Lung (tissue), 17 donors: ENCODE measurements at places on chromosomes 4 and X.

- DNase-seq = peak; percentile 29
These were observed 2.1 kb downstream of the HMGB2 start for GRCh38 chr4:173332021-173332487.

DNA sequence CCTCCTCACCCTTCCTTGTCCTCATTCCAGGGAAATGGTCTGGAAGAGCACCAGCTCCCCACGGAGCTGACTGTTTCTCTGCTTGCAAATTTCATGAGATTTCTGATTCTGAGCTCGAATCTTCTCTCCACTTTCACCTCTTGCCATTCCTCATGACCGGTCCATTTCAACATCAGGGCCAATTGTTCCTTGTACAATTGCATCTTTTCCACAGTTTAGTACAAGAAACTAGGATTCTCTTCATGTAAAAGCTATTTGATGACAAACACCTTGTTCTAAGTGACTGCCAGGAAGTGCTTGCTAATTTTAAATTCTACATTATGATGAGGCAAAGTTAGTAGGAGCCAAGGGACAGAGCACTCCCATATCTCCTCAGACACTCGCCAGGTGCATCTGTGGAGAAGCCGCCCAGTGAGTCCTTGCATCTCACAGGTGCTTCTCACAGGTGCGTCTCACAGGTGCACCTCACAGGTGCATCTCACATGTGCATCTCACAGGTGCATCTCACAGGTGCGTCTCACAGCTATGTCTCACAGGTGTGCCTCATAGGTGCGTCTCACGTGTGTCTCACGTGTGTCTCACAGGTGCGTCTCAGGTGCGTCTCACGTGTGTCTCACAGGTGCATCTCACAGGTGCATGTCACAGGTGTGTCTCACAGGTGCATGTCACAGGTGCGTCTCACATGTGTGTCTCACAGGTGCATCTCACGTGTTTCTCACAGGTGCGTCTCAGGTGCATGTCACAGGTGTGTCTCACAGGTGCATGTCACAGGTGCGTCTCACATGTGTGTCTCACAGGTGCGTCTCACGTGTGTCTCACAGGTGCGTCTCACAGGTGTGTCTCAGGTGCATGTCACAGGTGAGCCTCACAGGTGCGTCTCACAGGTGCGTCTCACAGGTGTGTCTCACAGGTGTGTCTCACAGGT lies 3.0 kb upstream of the PDE6B start:
- DNase-seq = peak; percentile 38

DNA sequence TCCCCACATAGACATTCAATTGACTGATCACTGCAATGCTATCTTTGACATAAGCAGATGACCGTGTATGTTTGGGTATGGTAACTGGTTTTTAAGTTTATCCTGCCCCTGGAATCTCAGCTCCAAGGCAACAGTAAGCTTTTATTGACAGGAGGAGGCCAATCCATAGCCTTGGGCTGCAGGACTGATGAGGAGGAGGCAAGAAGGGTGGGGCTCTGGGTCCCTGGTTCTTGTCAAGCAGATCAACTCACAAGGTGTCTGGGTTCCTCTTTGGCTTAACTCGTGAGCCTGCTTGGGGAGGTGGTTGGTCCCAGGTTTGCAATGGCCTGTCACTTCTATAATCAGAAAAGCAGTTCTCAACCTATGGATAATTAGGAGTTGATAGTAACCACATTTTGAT lies 113.2 kb upstream of the STX18 start:
- no peak for DNase-seq

GRCh38 chrX:35726176-35726575 lies 72.0 kb upstream of the MAGEB16 start:
- no peak for DNase-seq

GRCh38 chr4:73518340-73518739 lies 36.8 kb downstream of the AFM start:
- no peak for DNase-seq

GRCh38 chrX:151552743-151553142 lies 10.7 kb upstream of the PASD1 start:
- no peak for DNase-seq

GRCh38 chr4:10625131-10625530 lies 59.4 kb downstream of the CLNK start:
- DNase-seq = no peak

DNA sequence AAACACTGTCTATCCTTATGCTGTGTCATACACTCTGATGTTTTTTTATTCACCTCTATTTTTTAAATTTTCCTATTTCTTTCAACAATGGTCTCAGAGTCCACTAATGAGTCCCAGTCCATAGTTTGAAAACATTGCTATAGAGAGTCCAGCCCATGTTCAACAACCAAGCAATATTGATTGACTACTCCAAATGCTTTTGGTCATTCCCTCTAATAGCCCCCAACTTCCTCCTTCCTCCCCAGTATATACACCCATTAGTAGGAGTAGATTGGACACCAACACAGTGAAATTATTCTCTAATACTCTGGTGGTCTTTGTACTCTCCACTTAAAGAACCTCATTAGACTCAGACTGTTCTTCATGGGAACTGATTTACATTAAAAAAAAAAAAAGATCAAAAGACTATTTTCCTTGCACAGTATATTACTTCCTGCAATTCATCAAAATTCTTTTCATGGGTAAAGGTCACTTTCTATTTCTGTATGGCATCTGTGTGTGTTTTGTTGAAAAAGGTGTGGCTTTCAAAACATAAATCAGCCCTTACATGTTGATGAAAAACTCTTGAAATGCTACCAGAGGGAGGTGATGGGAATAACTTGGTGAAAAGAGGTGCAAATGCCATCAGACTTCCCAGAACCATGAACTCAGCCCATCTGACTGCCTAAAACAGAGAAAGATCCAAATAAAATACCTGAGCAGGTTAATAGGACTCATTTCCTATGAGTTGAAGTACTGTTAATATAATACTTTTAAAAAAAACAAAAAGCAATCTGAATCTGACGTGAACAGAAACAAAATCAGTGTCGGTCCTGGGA lies 250.3 kb upstream of the KLF3 start:
- DNase-seq = no peak

- no peak for DNase-seq
These were observed 71.8 kb downstream of the FBXO8 start for GRCh38 chr4:174211622-174212044.

DNA sequence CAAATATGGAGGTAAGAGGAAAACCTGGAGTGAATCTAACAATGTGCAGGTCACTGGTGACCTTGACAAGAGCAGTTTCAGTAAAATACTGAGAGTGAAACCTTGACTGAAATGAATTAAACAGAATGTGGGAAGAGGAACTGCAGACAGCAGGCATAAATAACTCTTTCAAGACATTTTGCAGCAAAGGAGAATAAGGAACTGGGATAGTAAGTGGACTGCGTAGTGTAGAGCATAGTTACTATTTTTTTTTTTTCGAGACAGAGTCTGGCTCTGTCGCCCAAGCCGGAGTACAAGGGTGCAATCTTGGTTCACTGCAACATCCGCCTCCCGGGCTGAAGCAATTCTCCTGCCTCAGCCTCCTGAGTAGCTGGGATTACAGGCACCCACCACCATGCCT lies 24.0 kb downstream of the RBMX start:
- DNase-seq = no peak

DNA sequence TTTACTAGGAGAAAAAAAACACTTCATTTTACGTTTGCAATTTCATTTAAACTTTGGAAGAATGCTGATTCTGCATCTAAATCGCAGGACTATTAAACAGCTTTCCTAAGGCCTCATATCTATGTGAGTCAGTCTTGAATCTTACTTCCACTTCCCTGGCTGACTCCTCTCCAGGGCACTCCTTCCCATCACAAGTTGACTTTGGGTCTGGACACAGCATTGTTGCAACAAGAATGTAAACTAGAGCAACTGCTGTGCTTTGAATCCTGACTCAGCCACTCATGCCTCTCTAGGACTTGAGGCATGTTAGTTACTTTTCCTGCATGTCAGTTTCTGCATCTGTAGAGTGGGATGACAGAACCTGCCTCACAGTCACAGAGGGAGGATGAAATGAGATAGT lies 413.8 kb downstream of the FAT4 start:
- peak; percentile 72 for DNase-seq

GRCh38 chrX:21723084-21723483 lies 34.8 kb downstream of the SMPX start:
- no peak for DNase-seq

DNA sequence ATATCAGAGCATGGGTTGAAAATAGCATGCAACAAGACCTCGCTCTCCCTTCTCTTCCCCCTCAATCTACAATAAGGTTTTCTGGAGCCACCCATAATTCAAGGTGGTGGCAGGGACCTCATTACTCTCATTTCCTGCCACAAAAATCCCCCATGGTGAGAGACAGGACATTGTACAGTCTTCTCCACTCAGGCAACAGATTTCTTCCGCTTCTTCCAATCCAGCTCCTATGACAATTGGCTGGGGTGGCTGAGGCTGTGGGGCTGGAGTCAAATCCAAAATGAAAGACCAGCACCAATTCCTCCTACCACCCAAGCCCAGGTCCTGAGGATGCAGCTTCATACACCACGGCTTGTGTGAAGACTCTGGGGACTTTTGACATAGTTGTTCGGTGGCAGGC lies 40.3 kb upstream of the NKRF start:
- no peak for DNase-seq

- DNase-seq = no peak
These were observed 12.1 kb upstream of the COPS4 start for GRCh38 chr4:83022724-83023450.

DNA sequence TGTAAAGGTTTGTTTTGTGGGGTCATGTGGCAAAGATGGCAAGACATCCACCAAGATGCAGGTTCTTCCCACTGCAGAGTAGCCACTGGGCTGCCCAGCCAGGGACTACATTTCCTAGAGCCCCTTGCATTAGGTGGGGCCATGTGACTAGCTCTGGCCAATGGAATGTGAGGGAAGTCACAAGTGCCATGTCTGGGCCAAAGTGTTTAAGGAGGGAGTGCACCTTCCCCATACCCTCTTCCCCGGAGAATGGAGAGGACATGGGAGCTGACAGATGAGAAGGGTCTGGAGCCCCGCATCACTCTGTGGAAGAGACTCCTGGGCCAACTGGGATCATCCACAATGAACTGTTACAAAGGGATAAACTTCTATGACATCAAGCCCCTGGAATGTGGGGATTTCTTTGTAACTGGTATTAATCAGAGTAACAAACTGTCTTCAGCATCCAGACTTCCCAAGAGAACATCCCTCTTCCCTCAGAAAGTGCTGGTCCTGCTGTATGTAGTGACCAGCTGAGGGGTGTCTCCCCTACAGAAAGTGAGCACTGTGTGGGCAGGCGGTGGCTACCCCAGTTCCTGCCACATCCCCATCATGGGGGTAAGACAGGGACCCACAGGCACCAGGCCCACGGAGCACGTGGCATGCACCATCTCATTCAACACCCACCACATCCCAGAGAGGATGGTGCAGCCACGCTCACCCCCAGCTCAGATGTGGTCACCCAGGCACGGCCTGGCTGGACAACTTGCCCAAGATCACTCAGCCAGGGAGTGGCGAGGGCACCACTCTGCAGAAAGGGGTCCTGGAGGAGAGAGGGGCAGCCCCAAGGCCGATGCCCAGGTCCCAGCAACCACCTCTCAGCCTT lies 10.9 kb downstream of the PPP2R2C start:
- no peak for DNase-seq

DNA sequence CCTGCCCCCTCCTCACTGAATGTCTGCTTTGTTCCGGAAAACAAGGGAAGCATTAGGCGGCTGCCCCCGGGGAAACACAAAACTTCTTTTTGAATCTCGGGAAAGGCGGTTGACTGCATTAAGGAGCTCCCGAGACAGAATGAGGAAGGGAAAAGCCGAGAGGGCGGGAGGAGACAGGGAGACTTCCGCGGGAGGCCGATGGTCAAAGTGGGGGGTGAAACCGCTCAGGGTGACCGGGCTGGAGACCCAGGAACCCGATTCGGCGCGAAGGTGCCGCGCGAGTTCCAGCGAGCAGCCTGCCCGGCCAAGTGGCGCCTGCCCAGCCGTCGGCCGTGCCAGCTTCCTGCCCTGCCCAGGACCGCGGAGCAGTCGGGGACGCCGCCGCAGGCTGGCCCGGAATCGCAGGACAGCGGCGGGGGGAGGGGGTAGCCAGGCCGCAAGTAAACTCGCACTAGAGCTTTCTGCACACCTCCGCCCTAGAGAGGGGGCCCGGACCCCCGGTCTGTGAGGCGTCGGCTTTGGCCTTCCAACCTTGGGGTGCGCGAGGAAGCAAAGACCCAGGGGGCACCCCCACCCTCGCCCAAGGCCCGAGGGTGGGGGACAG lies 55.1 kb upstream of the BCOR start:
- DNase-seq = no peak

DNA sequence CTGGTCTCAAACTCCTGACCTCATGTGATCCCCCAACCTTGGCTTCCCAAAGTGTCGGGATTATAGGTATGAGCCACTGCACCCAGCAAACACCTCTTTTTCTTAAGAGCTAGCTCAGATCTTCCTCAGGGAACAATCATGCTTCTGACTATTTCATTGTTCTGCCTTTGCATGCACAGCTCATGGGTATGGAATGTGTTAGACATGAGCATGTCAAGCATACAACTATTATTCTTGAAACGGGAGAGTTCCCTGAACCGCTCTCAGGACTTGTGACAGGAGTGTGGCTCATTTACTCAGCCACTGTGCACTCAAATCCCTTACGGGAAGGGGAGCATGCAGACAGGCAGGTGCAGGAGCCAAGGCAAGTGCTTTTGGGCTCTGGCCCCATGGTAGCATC lies 231.7 kb upstream of the TAPT1 start:
- DNase-seq = no peak

DNA sequence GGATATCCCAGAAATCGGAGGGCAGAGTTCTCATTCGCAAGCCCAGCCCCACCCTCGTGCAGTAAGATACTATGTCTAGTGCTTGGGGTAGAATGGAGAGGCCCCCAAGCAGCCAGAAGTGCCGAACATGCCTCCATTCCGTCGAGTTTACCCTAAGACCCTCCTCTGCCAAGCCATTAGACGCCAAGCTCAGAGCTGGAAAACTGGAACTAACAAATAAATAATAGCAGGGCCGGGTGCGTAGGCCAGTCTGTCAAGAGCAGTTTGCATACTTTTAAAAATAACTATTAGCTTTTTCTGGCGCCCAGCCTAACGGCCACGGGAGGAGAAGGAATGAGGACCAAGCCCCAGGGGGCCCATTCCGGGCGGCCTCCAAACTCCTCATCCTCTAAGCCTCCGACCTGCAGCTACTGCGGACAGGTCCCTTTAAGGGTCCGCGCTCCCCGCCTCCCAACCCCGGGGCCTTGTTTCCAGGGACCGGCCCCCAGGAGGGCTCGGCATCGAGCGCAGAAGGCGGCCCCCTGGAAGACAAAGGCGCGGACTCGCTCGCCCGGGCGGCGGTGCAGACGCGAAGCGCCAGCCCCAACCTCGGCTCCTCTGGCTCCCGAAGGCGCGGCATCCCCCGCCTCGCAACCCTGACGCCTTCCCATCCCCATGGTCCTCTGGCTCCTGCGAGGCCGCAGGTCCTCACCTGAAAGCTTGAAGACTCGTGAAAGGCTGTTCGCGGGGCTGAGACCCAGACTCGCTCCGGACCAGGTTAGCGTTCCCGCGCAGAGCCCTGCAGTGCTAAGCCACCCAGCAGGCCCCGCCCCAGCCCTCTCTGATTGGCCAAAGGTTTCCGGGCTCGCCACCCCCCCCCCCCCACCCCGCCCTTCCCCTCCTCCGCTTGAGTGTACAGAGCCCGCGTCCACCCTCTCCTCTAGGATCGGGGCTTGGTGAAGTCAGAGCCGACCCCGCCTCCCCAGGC lies at the start of gene TMSB15A:
TMSB15A (minus strand) TSS at position 765 of the 967 bp plus-strand sequence.
- DNase-seq = peak; percentile 92
